ENCODE measurements at places on chromosomes 2 and 18.

DNA sequence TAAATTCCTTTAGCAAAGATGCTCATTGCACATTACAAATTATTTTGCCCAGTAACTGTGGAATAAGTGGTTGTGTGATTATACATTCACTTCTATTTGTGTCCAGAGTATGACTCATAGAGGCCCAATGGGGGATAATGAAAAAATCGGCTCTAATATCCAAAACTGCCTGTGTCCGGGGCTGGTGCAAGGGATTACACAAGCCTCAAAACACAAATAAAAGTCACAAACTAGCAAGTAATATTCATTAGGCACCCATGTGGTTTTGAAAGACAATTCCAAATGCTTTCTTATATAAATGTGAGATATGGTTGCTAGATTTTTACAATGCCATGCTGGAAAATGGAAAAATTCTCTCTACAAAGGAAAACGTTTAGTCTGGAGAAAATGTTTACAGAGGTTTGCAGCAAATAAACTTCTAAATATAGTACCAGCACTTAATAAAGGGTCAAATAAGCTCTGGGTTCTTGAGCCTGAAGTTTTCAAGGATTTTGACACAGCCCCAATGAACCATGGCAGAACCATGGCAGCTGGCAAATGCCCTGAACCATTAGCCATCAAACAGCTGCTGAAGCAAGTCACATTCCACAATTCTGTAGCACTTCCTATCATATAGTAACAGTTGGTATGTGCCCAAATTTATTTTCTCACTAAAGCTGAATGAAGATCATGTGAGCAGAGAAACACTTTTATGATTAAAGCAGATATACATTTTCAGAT is 40.5 kb downstream of the IRS1 start:
- no peak for DNase-seq

- no peak for DNase-seq
Observed at GRCh38 chr2:31666878-31667277, 86.1 kb upstream of the SRD5A2 start.

DNA sequence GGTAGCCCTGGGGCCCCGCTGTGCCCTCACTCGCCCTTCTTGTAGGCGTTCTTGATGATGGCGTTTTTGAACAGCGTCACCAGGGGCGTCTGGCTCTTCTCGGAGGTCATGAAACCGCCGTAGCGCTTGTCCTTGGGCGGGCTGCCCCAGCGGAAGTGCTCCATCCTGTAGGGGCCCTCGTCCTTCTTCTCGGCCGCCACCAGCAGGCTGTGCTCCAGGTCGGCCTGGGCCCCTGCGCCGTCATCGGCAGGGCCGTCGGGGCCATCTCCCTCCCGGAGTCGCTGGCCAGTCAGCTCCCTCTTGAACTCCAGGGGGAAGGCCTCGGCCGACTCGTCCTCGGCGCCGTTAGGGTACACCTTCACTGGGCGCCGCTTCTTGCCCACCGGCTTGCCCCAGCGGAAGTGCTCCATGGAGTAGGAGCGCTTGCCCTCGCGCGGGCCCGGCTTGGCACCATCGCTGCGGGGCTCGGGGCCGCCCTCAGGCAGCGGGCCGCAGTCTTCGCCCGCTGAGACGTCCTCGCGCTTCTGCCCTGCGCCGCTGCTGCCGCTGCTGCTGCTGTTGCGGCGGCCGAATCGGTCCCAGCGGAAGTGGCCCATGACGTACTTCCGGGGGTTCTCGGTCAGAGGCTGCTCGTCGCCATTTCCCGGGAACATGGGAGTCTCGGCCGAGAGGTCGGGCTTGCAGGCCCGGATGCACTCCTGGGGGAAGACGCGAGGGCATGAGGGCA is 7.2 kb downstream of the POMC start:
- peak; percentile 76 for DNase-seq

DNA sequence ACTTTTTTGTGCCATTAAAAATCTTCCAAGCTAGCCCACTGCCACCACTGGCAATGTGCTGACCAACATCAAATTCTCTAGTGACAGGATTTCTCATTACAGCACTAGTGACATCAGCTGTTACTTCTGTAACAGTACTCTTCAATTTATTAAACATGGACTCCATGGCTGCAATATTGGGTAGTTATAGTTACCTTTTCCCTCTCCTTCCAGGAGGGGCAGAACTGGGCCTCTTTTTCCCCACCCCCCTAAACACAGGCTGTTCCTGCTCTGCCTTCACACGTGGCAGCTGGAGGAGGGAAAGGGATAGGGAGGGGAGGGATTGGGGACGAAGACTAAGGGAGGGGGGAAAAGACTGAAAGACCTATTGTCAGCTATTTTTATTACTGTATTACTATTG is 38.1 kb downstream of the TRAK2 start:
- no peak for DNase-seq

DNA sequence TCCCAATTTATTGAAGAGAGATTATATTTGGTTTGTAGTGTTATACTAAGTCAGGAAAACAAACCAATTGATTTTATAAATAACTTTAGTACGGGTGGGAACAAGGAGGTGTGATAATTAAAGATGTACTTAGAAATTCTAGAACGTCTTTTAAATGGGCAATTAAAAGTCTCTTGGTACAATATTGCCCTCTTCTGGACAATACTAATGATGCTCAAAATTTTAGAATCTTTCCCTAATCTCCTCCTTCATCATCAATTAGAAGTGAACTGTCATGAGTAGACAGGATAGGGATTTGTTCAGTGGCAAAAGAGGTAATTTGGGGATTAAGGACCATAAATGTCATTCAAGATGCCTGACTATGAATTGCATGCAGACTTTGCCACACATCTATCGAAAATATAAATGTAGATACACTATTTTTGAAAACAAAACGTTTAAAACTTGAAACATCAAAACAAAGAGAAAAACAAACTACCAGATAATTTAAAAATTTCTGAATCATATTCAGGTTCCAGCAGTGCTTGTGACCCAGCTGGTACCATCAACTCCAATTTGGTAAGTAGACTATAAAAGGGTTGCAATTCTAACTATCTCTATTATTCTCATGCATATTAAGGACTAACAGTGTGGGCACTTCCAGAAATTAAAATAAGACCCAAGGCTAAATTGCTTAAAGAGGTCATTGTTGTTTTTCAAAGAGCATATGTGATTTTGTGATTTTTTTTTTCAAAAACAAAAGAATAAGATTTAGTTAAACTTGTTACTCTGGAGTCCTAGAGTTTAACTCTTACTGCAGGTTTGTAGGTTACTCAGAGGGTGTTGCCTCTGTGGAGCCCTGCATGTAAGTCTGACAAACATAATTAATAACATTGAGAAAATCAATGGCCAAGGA is 123.5 kb downstream of the LAMA3 start:
- no peak for DNase-seq

GRCh38 chr2:196214156-196214555 is 42.8 kb upstream of the STK17B start:
- no peak for DNase-seq

DNA sequence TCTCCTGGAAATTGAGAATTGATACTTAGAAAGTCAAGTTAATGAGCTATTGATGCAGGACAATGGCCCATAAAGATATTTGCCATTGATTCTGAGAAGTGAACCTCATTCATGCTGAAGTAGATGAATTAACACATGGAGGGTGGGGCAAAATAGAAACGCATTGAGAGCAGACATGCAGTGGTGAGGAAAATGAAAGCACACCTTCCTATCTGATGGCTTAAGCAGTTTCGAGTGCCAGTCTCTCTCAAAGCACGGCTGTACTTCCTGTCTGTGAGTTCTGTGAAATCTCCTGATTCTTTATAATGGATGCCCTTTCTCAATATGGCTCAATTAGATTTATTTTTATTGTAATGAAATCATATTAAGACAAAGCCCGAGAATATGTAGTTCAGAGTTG is 247.0 kb downstream of the TMX3 start:
- DNase-seq = no peak

DNA sequence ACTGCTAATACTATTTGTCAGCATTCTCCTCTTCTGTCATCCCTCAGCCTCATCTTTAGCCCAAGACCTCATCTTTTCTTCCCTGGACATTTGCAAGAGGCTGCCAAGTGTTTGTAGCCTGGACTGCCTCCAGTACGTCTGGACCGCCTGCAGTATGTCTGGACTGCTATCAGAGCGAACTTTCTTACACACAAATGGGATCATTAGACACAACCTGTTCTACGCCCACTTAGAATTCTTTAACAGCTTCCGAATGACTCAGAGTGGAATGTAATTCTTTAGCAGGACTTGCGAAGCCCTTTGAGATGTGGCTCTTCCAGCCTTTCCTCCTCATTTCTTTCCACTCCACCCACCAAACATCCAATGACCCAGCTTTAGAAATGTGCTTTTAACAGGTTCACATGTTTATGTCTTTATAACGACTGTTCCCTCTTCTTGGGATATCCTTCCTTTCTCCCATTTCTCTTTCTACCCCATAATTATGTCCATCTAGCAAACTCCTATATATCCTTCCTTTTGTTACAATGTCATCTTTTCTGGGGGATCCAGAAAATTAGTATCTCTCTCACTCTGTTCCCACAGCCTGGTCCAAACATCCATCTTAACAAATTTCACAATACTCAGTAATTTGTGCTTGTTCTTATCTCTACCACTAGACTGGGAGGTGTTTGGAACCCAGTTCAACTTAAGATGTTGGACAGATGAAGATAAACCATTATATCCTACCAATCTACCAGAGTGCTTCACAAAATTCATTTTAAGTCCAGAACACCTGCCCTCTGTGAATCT is 171.3 kb upstream of the PGAP1 start:
- no peak for DNase-seq

GRCh38 chr2:47225061-47225783 is 70.1 kb upstream of the STPG4 start:
- no peak for DNase-seq

DNA sequence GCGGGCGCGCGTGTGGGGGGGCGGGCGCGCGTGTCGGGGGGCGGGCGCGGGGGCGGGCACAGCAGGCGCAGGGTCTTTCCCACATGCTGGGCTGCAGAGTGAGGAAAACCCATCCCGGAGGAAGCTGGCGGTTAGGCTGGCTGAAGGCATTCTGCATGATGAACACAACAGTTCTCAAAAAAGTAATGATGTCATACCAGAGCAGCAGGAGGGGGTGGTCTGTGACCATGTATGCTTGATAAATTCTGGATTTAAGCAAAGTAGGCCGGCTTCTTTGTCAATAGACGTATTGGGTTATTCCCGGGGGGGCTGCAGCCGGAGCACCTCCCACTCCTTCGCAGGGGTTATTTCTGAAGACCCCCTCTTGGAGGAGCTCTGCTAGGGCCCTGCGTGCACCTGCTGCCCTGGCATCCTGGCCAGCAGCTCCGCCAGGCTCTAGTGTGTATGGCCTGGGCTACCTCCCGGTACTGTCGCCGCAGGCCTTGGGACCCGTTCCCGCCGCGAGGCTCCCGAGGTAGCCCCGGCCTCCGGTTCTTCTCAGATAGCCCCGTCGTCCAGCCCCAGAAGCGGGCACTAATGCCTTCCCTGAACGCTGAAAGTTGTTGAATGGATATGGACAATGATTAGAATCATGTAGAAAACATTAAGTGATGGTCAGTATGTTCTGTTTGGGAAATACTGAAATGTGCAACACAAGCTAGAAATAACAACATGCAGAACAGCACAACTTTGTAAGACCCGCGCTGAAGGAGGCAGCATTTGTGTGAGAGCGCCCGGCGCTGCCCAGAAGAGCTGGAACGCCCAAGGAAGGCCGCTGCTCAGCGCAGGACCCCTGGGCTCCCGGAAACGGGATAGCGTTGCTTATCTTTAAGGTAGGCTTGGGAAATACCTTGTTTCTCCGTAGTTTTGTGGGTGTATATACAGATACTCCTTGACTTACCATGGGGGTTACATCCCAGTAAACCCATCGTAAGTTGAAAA is 101.4 kb upstream of the RAB6C start:
- peak; percentile 12 for DNase-seq

- DNase-seq = no peak
Observed at GRCh38 chr2:189444322-189444721, 3.0 kb downstream of the WDR75 start.

GRCh38 chr2:208501206-208501605 is 94.6 kb downstream of the PTH2R start:
- DNase-seq = no peak

GRCh38 chr2:241494311-241494908 is 14.0 kb downstream of the STK25 start:
- DNase-seq = no peak

DNA sequence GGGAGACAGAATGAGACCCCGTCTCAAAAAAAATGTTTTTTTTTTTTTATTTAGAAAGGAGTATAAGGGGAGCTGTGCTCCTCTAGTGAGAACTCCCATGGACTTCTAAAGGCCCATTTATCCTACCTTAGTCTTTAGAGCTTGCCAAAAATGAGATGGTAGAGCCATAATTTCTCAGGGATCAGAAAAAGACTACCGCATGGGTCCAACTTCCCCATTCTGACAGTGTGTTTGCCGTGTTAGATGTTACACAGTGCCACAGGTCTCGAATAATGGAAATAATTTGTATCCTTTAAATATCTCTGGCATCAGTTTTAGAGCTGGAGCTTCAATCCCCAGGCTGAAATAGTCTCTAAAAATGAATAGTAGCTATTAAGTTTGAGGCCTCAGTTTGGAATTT is 6.0 kb upstream of the SLC39A10 start:
- DNase-seq = no peak

DNA sequence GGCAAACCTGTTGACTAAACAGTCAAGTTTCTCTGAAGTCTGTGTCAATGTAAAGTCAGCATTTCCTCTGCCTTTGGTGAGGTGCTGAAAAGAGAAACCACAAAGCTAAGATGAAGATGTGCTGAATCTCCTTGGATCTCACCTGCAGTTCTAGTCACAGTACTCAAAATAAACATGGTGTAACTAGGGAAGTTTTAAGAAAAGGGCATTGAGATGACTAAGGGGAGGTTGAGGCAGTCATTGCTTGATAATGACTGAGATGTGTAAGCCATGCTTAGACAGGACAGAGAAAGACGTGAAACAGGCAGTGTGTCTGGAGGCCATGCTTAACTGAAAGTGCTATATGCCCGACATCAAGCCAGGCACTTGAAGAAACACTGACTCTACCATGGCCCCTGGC is 1010.0 kb upstream of the CELF4 start:
- no peak for DNase-seq

GRCh38 chr18:58501066-58501896 is 127.6 kb downstream of the ALPK2 start:
- DNase-seq = no peak

DNA sequence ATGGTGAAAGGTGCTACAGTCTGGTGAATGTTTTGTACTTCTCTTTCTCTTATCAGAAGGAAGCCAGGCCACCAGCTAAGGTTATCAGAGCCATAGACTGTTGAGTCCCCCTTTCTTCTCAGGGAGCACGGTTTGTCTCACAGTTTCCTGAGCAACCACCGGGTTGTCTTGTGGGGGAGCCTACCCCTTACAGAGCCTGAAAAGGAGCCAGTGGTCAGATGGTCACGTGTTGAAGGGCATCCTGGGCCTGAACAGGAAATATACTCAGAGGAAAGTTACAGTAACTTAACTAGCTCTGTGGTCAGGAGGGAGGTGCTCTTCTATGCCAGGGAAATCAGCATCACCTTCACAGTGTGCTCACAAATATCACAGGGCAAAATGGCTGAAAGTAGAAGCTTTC is 11.6 kb downstream of the CD28 start:
- peak; percentile 84 for DNase-seq
